C1 segment of cervical spinal cord (tissue), 14 donors: ENCODE measurements at places on chromosomes 3 and 15.

GRCh38 chr3:11385891-11386290 lies 113.7 kb downstream of the ATG7 start:
- DNase-seq: no peak

- DNase-seq: no peak
These were observed 243.6 kb upstream of the SLITRK3 start for GRCh38 chr3:165439765-165440164.

- DNase-seq: no peak
These were observed 55.3 kb downstream of the CCDC33 start for GRCh38 chr15:74291101-74292071.

GRCh38 chr15:92906563-92907081 lies 6.5 kb downstream of the CHD2 start:
- no peak for DNase-seq

- no peak for DNase-seq
These were observed 39.6 kb downstream of the TMOD3 start for GRCh38 chr15:51869060-51869421.

- no peak for DNase-seq
These were observed 267.0 kb upstream of the CFAP20DC start for GRCh38 chr3:59316688-59317275.

GRCh38 chr3:46981932-46982471 lies 2.5 kb downstream of the NBEAL2 start:
- DNase-seq: no peak

GRCh38 chr3:13085846-13086179 lies 12.6 kb upstream of the IQSEC1 start:
- DNase-seq: no peak

DNA sequence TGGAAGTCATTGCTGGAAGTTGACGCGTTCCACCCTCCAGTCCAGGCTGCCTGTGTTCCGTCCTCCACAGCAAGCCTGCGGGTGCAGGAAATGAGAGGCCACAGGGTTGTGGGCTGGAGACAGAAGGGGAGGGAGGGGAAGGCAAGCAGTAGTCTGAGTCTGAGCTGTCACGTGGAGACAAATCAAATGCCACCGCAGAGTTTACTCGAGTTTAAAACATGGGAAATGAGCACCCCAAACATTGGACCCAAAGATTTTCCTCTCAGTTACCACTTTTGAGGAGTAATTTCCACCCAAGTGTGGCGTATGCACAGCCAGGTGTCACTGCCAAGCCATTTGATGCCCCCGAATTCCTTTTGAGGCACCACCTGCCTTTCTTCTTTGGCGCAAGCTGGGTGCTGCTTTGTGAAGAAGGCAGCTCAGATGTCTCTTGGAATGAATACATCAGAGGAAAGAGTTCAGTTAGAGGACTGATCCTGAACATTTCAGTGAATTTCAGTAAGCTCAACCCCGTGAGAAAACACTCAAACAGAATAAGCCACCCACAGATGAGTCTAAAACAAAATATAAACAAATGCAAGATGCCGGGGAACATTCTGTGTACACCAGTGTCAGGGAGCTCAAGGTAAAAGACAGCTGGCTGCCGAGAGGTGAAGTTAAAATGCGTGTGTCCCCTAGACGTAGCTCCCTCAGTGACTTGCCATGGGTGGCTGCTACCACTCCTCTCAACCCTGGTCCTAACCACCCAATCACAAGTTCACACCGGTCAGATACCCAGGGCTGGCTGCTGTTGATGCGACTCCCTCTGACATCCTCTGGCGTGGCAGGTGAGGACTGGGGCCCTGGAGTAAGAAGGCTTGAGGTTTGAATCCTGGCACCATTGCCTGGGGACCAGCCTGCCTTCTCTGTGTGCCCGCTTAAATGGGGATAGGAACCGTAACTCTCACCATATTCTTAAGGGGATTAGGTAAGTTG lies 203.8 kb downstream of the UACA start:
- peak; percentile 1 for DNase-seq

DNA sequence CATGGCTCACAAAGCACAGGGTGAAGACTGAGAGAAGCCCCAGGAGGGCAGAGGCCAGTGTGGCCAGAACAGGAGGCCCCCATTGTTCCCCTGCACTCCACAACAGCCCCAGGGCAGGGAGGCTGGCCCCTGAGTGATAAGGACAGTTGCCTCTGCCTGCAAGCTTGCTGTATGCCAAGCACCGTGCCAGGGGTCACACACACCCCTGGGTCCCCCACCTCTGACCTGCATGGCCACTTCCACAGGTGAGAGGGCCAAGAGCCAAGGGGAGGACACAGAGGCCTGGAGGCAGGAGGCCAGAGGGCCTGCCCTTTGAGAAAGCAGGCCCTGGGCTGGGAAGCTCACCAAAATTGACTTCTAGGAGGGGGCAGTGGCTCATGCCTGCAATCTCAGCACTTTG lies 23.7 kb downstream of the ATRIP start:
- DNase-seq: no peak

DNA sequence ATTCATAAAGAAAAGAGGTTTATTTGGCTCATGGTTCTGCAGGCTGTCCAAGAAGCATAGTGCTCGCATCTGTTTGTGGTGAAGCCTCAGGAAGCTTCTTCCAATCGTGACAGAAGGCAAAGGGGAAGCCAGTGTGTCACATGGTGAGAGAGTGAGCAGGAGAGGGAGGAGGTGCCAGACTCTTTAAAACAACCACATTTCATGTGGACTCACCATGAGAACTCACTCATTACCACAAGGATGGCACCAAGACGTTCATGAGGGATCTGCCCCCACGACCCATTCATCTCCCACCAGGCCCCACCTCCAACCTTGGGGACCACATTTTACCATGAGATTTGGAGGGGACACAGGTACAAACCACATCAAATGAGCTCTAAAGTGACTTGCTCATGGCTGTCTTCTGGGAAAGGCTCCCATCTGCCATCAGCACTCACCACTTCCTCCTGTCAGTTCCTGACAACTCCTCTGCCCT lies 327.3 kb upstream of the TLE3 start:
- no peak for DNase-seq

DNA sequence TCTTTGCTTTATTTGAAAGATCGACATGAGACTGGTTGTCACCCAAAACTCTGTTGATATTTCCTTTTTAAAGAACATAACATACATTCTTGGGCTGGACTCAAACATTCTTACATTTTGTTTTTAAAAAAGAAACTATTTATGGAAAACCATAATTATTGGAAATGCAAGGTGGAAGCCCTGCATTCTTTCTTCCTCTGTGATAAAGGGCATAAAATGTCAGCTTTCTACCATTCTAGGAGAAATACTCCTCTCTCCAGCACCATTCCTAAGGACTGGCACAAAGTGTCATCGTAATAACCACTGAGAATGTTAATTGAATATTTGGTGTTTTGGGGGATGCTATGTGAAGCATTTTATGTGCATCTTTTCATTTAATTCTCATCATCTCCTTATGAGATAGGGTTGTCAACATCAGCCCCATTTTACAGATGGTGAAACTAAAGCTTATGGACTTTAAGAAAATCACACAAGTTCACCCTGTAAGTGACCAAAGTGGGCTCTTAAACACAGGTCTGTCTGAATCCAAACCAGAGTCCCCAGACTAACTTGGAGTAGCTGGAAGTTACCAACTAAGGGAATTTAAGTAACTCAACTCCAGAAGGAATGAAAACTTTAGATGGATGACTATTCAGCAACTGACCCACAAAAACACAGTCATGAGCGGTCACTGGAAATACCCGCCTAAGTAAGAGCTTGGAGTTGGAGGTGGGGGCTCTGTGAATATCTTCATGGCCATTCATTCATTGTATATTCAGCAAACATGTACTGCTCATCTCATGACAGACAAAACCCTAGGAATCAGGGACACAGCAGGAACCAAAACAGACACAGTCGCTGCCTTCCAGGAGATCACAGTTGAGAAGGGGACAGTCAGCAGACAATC lies 45.9 kb upstream of the LMCD1 start:
- no peak for DNase-seq

DNA sequence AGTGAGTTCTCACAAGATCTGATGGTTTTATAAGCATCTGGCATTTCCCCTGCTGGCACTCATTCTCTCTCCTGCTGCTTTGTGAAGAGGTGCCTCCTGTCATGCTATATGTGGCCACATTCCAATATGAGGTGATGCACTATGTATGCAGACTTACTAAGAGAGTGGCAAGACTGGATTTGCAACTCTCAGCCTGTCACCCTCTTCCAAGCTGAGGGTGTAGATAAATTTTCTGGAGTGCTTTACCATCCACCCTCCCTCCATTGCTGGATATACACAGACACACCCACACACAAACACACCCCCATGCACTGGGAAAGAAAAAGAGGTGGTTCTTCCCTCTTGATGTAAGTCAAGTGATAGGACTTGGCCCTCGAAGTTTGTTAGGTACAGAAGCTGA lies 30.2 kb upstream of the CHMP2B start:
- no peak for DNase-seq

DNA sequence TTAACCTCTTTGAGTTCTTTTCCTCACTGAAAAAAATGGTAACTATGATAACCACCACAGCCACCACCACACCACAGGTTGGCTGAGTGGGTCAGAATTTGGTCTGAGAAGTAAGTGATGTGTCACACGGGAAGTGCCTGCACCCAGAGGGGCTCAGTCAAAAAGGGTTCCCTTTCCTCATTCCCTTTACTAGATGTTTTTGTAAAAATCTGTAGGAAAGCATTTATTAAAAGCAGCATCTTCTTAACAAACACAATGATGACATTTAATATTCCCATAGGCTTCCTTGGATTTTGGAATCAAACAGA lies 23.2 kb downstream of the CFAP92 start:
- no peak for DNase-seq

- DNase-seq: no peak
These were observed 651.7 kb upstream of the CCDC54 start for GRCh38 chr3:106725566-106725965.

DNA sequence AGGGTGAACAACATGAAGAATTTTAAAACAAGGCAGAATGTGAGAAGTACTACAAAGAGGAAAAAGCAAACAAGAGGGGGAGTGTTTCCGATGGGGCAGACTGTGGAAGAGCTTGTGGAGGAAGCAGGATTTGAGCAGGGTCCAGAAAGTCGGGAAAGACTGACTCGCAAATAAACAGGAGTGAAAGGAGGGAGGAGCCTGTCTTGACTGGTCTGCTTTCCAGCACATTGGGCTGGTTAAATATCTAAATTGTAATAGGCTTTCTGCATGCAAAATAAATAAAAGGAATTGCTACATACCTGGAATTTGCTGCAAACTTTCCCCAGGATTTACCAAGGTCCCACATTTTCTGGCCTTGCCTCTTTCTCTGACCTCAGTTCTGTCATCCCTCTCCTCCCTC lies 132.1 kb downstream of the RORA start:
- no peak for DNase-seq

- DNase-seq: no peak
These were observed 117.0 kb upstream of the MRPL3 start for GRCh38 chr3:131619821-131620220.

- DNase-seq: no peak
These were observed 41.2 kb upstream of the ADAMTS9 start for GRCh38 chr3:64728994-64729393.

DNA sequence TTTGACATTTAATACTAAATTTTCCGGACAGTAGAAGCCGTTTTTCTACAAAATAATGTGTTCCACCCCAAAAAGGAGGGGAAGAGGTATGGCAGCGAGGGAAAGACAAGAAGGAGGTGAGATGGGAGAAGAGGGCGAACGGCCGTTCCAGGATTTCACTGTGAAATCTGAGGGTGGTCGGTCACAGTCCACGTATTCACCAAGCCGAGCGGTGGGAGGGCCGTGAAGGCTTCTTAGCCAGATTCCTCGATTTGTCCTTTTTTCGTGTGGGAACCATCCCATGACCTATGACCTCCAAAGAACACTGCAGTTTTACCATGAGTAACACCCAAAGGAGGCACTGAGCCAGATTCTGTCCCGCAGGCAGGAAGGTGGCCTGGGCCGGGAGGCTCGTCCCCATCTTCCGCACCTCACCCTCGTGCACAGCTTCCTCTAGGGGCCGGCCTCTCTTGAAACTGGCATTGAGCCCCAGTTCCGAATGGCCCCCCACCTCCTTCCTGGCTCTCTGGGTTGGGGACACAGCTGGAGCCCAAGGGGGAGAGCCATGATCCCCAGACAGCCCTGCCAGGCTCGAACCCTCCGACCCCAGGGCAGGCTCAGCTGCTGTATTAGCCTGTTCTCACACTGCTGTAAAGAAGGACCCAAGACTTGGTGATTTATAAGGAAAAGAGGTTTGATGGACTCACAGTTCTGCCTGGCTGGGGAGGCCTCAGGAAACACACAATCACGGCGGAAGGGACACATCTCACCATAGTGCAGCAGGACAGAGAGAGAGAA lies 23.7 kb downstream of the XXYLT1 start:
- DNase-seq: no peak

DNA sequence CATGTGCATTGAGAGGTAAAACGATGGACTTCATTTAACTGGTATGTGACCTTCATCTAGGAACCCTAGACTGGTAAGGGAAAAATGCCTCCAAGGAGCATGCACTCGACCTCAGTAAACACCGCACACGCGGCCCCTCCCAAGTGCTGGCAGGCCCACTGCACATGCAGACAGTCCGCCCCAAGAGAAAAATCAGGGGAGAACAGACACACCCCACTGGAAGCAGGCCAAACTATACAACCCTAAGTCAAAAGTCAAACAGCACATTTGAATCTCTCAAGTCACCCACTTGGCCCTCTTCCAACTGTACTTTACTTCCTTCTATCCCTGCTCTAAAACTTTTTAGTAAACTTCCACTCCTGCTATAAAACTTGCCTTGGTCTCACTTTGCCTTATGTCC lies 250.1 kb upstream of the HES1 start:
- DNase-seq: no peak

DNA sequence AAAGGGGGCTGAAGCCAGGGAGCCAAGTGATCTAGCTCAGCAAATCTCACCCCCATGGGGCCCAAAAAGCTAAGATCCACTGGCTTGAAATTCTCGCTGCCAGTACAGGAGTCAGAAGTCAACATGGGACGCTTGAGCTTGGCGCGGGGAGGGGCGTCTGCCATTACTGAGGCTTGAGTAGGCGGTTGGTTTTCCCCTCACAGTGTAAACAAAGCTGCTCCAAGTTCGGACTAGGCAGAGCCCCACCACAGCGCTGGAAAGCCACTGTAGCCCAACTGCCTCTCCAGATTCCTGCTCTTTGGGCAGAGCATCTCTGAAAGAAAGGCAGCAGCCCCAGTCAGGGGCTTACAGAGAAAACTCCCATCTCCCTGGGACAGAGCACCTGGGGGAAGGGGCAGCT lies 8.1 kb upstream of the SLC25A36 start:
- DNase-seq: no peak

DNA sequence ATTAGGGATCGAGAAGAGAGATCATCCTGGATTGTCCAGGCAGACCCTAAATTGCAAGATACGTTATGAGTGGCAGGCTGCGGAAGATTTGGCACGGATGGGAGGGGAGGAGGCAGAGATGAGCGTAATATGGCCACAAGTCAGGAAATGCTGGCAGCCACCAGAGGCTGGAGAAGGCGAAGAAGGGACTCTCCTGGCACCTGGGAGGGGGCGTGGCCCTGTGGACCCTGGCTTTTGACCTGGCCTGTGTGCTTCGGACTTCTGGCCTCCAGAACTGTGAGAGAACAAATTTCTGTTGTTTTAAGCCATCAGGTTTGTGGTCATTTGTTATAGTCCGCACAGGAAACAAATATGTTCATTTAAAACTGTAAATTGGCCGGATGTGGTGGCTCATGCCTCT lies 31.9 kb upstream of the IGF1R start:
- DNase-seq: no peak

- DNase-seq: no peak
These were observed 56.8 kb upstream of the NANOGP8 start for GRCh38 chr15:35141743-35142471.
